ENCODE measurements at places on chromosomes 5 and 9. TPM values are rescaled to one million over a fixed set of nuclear protein-coding genes. Genes with fewer than 3 reads are reported as not detected.

The SCGB3A2 gene
- not detected for total RNA-seq

GRCh38 chr9:35945341-35946018, 12.5 kb downstream of the OR2S2 start:
- H3K27me3 ChIP-seq: no peaks in the 10 kb centered on the region
- peaks cover 5% of the 10 kb centered on the region for H3K4me1 ChIP-seq
- DNase-seq: peak; percentile 87
- H3K36me3 ChIP-seq: no peaks in the 10 kb centered on the region

DNA sequence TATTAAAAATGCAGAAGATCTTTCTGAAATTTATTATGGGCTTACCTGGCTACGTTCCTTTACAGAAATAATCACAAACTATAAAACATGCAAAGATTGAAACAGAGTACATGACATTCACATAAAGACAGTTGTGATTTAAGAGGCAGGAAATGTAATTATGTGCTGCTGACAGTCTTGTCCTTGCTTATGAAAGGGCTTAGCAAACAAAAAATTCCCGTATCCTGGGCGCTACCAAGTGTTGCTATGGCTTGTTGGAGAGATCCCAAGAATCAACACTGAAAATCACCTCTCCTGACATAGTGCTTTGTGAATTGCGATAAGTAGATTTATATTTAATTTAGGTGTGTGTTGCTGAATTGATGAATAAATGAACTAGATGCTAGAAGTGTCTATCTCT, 352.5 kb upstream of the C9orf72 start:
- no peak overlapping the region for H3K27ac ChIP-seq
- H3K27me3 ChIP-seq: no peaks in the 10 kb centered on the region
- H3K4me3 ChIP-seq: no peak overlapping the region

The CBY3 gene
- total RNA-seq: not detected

GRCh38 chr5:143206196-143207053, 197.1 kb downstream of the NR3C1 start:
- H3K27me3 ChIP-seq: no peaks in the 10 kb centered on the region
- H3K27ac ChIP-seq: no peak overlapping the region
- no peak overlapping the region for H3K4me3 ChIP-seq
- no peak for DNase-seq

The STKLD1 gene
- total RNA-seq: not detected

DNA sequence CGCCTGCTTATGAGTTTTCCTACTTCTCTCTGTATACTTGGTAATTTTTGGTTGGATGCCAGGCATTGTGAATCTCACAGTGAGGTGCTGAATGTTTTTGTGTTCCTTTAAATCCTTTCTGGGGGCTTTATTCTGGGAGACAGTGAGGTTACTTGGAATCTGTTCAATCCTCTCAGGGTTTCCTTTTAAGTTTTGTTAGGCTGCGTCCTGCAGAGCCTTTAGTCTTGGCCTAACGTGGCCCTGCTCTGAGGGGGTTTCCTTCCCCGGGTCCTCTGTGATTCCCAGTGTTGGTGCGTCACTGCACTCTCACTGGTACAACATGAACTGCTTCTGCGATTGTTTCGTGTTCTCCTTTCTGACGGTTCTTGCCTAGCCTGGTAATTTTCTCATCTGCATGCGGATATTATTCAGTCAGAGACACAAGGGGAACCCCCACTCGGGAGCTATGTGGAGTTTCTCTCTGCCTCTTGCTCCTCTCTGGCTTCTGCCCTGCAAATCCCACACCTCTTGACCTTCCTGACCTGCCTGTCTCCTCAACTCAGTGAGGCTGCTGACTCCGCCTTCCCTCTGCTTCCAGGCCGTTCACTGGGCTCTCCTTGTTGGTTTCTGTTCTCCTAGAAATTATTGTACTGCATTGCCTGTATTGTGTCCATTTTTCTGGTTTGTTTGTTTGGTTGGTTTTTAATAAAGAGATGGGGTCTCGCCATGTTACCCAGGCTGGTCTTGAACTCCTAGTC, 128.1 kb downstream of the DAB2IP start:
- H3K27ac ChIP-seq: no peak overlapping the region
- H3K4me3 ChIP-seq: no peak overlapping the region
- no peaks in the 10 kb centered on the region for H3K27me3 ChIP-seq
- no peak for DNase-seq
- no peaks in the 10 kb centered on the region for H3K4me1 ChIP-seq

The PCSK1 gene
- 3.2 TPM for total RNA-seq

- no peaks in the 10 kb centered on the region for H3K4me1 ChIP-seq
- no peak for DNase-seq
- no peak overlapping the region for H3K27ac ChIP-seq
- H3K36me3 ChIP-seq: no peaks in the 10 kb centered on the region
- no peak overlapping the region for H3K4me3 ChIP-seq
Observed at GRCh38 chr9:76912636-76913275, 6.8 kb upstream of the PRUNE2 start.
